ENCODE measurements at places on chromosomes 16 and 17.

DNA sequence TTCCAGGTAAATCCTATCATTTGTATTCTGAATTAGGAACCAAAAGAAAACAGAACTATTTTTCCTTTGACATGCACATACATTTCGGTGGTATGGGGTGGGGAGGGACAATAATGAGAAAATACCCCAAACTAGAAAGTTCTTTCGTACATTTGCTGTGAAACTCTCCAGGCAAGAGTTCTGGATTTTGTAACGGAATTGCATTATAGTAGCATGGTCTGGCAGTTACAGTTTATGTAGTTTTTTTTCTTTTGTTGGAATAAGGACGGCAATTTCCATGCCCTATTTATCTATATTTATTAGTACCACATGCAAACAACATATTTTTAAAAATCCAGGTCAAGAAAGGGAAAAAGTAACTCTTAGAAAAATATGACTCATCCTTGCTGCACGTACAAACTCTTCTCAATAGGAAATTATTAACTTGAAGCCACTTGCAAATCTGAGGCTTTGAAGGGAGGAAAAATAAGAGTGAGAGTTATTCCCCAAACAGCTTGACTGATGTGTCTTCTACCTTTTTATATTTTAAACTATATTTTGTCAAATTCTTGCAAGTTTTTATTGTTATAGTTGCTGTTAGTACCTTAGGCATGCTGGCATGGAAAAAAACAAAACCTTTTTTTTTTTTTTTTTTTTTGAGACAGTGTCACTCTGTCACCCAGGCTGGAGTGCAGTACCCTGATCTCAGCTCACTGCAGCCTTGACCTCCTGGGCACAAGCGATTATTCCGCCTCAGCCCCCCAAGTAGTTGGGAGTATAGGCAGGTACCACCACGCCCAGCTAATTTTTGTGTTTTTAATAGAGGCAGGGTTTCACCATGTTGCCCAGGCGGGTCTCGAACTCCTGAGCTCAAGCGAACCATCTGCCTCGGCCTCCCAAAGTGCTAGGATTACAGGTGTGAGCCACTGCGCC, 69.3 kb downstream of the WWP2 start:
- no peak for DNase-seq

GRCh38 chr17:70251706-70252105, 82.4 kb downstream of the KCNJ2 start:
- no peak for DNase-seq

DNA sequence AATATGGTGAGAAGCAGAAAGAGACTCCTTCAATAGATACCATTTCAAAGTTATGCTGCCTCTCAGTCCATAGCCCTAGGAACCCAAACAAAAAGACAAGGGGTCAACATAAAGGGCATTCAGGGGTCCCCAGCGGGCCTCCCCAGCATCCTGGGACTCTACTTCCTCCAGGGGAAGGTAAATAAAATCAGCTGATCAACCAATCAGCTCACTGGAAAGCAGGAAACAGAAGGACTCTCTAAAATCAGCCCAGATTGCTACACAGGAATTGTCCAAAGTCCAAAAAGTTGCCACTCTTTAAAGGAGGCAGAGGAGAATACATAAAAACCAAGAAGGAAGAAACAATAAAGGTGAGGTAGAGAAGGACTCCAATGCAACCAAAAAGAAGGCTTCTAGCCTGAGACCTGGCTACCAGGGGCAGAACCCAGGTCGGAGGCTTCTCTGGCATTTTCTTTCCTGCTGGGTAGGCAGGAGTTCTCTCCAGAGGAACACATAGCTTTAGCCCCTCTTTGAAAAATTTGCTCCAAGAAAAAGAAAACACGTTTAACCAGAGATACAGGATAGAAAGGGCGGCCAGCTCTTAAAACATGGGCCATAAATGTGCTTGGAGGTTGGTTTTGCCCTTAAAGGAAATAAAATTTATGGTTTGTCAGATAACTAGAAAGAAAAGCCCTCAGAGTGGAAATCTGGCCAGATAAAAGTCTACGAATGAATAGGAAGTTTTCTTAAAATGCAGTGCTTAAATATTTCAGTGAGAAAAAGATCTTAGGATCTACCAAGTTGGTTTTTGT, 404.6 kb downstream of the SOX9 start:
- no peak for DNase-seq

DNA sequence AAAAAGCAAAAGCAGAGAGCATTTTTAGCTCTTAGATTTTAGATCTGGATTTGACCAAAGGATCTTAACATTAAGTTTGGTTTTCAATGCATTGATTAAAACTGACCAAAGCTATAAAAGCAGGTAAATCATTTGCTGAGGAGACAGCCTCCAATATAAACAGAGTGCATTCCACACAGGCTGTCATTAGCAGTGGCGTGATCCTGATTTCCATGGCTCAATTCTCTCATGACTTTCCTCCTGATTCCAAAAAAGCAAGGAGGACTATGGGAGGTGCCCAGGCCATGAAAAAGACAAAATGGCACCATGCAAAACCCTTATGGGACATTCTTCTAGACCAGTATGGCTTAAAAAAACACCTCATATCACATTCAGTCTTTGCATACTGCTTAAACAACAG, 53.5 kb downstream of the PARN start:
- no peak for DNase-seq

GRCh38 chr17:16975744-16976625, 4.1 kb upstream of the TNFRSF13B start:
- DNase-seq, result no peak

DNA sequence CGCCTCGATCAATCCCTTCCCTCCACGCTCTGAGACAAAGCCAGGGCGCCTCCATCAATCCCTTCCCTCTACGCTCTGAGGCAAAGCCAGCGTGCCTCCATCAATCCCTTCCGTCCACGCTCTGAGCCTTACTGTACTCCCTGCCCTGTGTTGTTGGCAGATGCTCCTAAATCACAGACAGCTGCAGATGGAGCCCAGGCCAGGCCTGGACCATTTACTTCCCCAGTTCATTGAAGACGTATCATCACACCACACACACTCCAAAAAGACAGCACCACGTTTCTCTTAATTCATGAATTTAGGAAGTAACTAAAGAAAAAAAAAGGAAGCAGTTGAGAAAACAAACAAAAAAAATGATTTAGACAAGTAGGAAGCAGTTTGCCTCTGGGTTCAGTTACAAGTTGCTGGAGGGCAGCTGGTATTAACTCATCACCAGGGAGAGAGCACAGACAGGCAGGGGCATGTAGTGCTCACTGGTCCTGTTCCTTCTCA, 7.4 kb upstream of the CD300LD start:
- no peak for DNase-seq

GRCh38 chr16:964356-965035, 6.3 kb downstream of the LMF1 start:
- no peak for DNase-seq

DNA sequence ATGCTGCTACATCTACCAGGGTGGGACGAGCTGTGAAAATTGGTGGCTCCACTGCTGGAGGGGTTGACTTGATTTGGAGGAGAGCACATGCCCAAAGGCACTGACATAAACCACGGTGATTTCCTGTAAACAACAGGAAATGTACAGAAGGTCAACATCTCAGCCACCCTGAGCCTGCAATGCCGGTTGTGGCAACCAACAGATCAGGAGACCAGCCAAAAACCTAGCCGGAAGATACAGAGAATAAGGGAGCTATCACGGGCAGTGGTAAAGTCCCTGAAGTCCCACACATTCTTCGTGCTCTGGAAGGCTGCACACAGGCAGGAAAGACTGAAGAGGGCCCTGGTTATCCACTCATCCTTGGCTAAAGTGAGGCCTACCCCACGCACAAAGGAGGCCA, 56.2 kb downstream of the ADCY9 start:
- no peak for DNase-seq

GRCh38 chr16:69934044-69934443, 17.1 kb upstream of the CLEC18A start:
- no peak for DNase-seq

- DNase-seq, result no peak
Observed at GRCh38 chr17:61066062-61066461, 333.6 kb upstream of the TBX2 start.

GRCh38 chr16:22333457-22333994, 36.3 kb downstream of the POLR3E start:
- DNase-seq, result no peak

GRCh38 chr16:51243936-51244436, 92.9 kb upstream of the SALL1 start:
- no peak for DNase-seq

DNA sequence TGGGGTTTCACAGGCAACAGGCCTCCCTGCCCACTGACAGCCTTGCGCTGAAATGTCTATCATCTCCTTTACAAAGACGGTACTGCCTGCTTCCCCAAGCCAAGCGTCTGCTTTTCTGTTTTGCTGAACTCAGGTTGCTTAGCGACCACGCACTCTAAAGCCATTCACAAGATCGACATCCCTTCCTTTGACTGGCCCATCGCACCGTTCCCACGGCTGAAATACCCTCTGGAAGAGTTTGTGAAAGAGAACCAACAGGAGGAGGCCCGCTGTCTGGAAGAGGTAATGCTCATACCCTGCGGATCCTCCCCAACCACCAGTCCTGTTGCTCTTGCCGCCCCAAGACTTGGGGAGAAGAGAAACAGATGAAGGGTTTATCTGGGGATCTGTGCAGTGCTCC, 28.7 kb downstream of the TMEM186 start:
- DNase-seq, result peak; percentile 75

GRCh38 chr17:27762527-27763305, 37.6 kb downstream of the NOS2 start:
- peak; percentile 68 for DNase-seq

- peak; percentile 58 for DNase-seq
Observed at GRCh38 chr17:38613981-38614779, 8.4 kb upstream of the SRCIN1 start.

DNA sequence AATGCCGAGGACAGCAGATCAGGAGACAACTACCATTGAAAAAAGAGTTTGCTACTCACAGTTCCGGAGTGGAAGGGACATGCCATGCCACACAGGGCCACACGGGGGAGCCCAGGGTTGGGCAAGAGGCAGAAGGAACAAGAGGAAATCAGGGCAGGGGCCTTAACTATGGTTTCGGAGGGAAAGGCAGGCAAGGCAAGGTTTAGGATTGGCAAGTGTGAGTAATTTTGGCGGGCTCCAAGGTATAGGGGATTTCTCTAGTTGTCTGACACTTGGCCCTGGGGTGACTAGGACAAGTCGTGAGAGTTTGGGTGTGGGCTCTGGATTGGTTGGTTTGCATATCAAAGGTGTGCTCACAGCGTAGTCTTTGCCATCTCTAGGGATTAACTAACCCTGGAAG, 27.0 kb upstream of the NTN1 start:
- peak; percentile 91 for DNase-seq

- DNase-seq, result no peak
Observed at GRCh38 chr16:25005445-25006306, 9.5 kb downstream of the ARHGAP17 start.

GRCh38 chr16:29312835-29313558, 93.5 kb downstream of the NPIPB11 start:
- DNase-seq, result no peak

DNA sequence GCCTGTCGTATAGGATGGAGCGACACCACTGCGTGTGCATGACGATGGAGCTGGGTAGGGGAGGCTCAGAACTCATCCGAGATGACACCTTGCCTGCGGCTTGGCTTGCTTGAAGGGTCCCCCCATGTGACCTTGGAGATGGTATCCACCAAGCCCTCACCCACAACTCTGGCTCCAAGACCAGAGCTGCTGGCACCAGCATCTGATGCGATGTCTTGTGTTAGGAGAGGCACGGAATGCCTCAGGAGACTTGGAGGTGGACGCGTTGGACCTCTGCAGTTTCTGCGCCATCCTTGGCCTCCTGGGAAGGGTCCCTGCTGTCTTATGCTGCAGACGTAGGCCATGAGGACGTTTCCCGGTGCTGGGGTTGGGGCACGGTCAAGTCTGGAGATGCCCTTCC, 7.8 kb downstream of the CRAMP1 start:
- DNase-seq, result no peak

DNA sequence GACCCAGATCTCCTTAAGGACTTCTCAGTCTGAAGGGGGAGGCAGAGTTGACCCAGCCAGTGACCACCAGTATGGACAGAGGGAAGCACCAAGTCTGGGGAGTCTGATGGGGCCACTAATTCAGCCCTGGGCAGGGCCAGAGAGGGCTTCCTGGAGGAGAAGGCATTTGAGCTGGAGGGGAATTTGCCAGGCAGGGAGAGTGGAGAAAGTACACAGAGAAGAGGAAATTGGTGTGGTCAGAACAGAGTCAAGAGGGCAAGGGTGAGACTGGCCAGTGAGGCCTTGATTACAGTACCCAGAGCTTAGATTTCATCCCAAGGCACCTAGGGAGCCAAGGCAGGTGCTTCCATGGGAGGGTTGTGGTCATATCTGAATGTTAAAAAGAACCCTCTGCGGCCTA, 36.3 kb downstream of the MYO15A start:
- DNase-seq, result no peak

DNA sequence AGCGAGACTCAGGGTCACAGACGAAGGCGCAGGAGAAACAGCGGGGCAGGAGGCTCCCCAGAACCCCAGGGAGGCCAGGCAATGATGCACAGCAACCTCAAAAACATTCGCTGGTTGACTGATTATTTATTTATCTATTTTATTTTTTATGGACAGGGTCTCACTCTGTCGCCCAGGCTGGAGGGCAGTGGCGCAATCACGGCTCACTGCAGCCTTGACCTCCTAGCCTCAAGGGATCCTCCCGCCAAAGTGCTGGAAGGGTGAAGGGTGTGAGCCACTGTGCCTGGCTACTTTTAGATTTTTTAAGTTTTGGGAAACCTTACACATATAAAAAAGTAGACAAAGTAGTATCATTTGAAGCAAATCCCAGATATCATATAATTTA, 83.5 kb downstream of the ZNF778 start:
- no peak for DNase-seq

- DNase-seq, result no peak
Observed at GRCh38 chr16:75308011-75308410, 56.6 kb upstream of the BCAR1 start.

DNA sequence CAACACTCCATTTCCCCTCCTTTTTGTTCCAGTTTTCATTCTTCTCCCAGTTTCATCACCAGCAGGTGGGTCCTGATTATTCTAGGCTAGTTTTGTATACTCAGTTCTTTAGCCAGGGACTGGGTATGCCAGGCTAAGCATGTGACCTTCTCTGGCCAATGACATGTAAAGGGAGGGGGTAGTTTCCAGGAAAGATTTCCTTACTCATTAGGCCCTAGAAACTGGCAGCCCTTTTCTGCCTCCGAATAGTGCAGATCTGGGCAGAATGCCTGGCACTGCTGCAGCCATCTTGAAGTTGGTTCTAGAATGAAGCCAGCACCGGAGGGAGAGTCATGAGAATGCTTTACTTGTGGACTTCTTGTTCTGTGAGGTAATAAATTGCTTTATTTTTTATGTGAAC, 126.9 kb upstream of the AXIN2 start:
- no peak for DNase-seq

- no peak for DNase-seq
Observed at GRCh38 chr17:50189550-50190292, 11.7 kb downstream of the COL1A1 start.

GRCh38 chr16:31192856-31193642, 9.5 kb downstream of the PYCARD start:
- no peak for DNase-seq

- DNase-seq, result no peak
Observed at GRCh38 chr17:12739500-12739899, 49.8 kb upstream of the ARHGAP44 start.

- peak; percentile 98 for DNase-seq
Observed at GRCh38 chr17:38719943-38720641, 10.0 kb upstream of the CISD3 start.

- no peak for DNase-seq
Observed at GRCh38 chr16:3655396-3656159, 1.1 kb downstream of the DNASE1 start.

- no peak for DNase-seq
Observed at GRCh38 chr17:59267776-59268175, 47.5 kb downstream of the GDPD1 start.

- no peak for DNase-seq
Observed at GRCh38 chr17:22695228-22695619, 1002.9 kb downstream of the KCNJ18 start.

- DNase-seq, result no peak
Observed at GRCh38 chr17:64217249-64217691, 45.8 kb downstream of the TEX2 start.
